ENCODE measurements at places on chromosomes 12 and 14.
A peak's percentile ranks its signal among the peaks of the same experiment; 100 is the strongest.

GRCh38 chr12:104719700-104720338 is 238.3 kb downstream of the SLC41A2 start:
- no peak for DNase-seq

DNA sequence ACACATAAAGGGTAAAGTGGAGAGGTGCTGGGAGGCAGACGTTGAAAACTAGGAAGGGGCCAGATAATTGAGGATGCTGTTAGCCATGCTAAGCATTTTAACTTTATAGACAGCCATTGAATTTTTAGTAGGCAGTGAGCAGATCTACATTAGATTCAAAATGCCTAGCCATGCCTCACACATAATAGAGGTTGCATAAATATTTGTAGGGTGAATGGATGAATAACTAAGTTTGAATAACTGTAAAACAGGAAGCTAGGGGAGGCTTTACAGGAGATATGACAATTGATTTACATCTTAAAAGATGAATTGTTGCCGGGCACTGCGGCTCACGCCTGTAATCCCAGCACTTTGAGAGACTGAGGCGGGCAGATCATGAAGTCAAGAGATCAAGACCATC is 12.3 kb upstream of the CCNT1 start:
- no peak for DNase-seq

DNA sequence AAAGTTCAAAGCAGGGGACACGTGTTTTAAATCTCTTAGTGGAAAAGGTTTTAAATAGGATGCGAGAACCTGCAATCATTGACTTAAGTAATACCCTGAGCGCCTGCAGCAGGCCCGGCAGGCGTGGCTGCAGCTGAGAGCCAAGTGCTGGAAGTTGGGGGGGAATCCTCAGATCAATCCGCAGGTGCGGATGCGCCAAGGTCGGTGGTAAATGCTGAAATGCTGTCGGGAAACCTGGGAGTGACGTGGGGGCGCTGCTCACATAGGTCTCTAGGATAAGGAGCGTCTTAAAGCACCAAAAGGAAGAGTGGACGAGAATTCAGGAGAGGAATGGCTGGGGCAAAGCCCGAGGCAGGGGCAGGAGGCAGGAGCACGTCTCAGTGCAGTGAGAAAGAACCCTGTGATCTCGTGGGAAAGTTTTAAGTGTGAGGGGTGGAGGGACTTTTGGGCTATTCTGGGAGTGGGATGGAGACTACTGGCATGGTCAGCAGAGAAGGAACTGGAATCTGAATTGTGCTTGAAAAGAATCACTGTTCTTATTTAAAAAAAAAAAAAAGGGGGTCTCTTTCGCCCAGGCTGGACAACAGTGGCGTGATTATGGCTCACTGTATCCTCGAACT is 883 bp upstream of the CDCA4 start:
- DNase-seq: peak; percentile 41

DNA sequence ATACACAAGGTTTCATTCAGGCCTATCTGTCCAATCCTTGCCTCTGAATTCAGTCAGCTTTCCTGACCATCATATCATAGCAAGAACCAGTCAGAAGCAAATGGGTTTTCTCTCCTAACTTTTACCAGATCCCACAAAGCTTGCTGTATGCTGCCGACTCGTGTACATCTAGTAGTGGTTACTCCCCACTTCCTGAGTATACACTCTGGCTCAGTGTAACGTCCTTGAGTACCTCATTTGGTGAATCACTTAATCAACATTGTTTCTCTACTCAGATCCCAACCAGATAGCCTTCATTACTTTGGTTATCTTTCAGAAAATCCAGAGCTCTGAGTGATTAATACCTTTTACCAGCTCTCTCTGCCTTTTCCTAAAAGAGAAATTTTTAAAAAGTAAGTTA is 728.2 kb downstream of the GALC start:
- DNase-seq: no peak

DNA sequence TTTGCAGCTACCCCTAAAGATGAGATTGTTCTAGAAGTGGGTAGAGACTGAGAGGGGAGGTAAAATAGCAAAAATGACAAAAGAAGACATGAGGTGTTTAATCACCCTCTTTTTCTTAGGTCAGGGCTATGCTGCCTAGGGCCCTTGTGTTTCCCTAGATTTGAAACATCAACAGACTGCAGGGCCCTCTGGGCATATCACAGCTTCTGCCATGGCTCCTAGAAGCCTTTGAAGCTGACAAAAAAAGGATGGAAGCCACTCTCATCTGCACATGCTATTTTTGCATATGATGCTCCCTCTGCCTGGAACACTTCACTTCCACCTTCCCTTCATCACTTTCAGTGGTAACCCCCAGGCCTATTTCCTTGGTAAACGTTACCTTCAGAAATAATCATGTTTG is 68.1 kb downstream of the BTG1 start:
- no peak for DNase-seq

DNA sequence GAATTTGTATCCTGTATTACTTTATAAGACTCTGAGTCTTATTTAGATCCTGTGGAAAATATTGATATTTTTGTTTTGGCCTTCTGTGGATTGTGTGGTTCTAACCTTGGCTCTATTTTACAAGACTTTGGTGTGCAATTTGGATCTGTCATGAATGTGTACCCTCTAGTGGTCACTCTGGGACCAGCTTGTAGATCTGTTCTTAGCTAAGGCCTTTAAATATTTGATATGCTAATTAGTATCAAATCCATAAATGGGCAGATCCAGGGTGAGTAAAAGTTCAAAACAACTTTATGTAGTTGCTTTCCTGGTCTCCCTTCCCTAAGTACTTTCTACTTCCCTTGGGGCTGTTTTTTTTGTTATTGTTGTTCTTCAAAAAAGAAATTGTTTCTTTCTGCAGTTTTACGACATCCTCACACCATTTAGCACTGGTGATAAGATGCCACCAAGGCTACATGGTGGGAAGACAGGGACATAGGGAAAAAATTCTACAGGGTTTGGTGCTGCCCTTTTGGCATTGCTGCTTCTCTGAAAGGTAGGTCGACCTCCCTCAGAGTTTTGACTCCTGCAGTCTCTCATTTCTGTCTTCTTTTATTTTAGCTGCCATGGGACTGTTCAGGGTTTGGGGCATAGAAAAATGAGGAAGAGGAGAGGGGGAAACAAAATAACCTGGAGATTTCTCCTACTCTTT is 238.5 kb downstream of the GPHN start:
- no peak for DNase-seq

GRCh38 chr14:105398726-105399465 is 558 bp downstream of the TEX22 start:
- DNase-seq: peak; percentile 63
